Fibroblast of upper back skin (primary cell): ENCODE measurements at places on chromosomes 3 and 15.

- no peak for DNase-seq
Measured at GRCh38 chr3:153980252-153980590, 141.0 kb upstream of the ARHGEF26 start.

DNA sequence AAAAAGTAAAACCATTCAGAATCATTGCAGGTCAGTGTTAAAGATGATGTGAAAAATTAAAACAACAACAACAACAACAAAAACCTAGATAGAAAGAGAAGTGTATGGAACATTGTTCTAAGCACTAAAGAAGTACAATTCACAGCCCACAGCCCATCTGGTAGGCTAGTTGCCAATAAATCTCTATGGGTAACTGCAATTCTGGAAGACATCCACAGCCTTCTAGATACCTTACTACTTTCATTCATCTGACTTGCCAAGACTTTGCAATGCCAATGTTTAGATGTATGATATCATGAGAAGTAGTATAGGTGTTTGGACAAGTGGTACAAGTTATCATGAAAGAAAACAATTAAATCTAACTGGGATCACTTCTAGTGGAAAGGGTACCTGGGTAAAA is 198.6 kb downstream of the VGLL3 start:
- DNase-seq: peak; percentile 81

DNA sequence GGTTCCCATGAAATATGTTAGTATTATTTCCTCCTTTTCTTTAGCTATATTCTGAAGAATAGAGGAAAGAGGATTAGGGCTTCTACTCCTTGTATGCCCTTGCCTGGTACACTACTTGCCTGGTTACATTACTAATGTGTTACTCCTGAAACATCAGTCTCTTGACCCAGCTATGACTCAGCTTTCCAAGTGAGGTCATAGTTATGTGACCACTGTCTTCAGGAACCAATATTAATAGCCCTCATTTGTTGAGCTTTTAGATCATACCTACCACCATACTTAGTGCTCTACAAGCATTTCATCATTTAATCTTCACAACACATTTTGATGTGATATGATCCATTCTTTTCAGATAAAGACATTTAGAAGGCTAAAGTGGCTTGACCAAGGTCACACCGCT is 60.3 kb downstream of the CMSS1 start:
- DNase-seq: peak; percentile 85

GRCh38 chr15:25705433-25706115 is 157.6 kb downstream of the ATP10A start:
- DNase-seq: no peak

DNA sequence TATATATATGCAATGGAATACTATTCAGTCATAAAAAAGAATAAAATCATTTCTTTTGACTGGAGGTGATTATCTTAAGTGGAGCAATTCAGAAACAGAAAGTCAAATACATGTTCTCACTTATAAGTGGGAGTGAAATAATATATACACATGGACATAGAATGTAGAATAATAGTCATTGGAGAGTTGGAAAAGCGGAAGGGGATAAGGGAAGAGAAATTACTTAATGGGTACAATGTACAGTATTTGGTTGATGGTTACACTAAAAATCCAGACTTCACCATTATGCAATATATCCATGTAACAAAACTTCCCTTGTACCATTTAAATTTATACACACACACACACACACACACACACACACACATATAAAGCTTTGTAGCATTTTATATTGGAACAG is 84.3 kb downstream of the RAP2B start:
- no peak for DNase-seq

DNA sequence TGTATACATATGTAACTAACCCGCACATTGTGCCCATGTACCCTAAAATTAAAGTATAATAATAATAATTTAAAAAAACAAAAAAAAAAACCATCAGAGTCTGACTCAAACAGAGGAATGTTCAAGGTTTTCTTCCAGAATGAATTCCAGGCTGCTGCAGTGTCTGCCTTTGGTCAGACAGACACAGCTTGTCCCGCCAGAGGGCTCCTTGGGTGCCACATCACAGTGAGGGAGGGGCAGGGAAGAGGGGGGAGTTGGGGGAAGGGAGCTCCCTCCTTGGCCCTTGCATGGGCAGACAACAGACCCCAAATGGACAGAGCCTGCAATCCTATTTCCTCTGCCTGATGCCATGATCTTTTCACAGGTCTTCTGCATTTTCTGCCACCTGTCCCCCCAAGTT is 36.5 kb downstream of the ITGB5 start:
- DNase-seq: peak; percentile 86

- no peak for DNase-seq
Measured at GRCh38 chr15:101558221-101558941, 68.9 kb upstream of the PCSK6 start.
